ENCODE measurements at places on chromosomes 6 and 20.
A peak's percentile ranks its signal among the peaks of the same experiment; 100 is the strongest.

DNA sequence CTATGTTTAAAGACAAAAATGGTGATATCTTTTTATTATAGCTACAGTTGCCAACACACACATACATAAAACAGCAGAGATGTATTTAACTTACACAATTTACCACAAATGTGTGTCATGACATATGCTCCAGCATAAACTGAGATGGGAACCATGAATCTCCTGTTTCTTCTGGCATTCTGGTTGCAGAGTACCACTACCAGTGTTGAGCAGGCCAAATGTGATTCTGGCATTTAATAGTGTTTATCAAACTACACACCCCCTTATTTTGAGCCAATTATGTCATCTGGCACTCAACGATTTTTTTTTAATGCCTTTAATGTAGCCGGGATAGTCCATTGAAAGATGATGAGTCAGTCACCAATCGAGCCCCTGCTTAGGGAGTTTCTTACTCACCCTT, 59.0 kb upstream of the TPD52L1 start:
- H3K4me1 ChIP-seq = peaks cover 11% of the 10 kb centered on the region
- H3K27me3 ChIP-seq = no peaks in the 10 kb centered on the region
- no peak for DNase-seq
- H3K36me3 ChIP-seq = no peaks in the 10 kb centered on the region
- H3K4me3 ChIP-seq = no peak overlapping the region

- no peak overlapping the region for H3K27ac ChIP-seq
Measured at GRCh38 chr6:41557335-41557734, 11.2 kb downstream of the FOXP4 start.

GRCh38 chr6:20180935-20181334, 31.3 kb downstream of the MBOAT1 start:
- H3K4me3 ChIP-seq = no peak overlapping the region
- H3K36me3 ChIP-seq = no peaks in the 10 kb centered on the region
- H3K27ac ChIP-seq = peak overlapping the region; percentile 58

GRCh38 chr6:130216620-130217019, 6.1 kb downstream of the SAMD3 start:
- H3K27me3 ChIP-seq = no peaks in the 10 kb centered on the region
- no peak for DNase-seq
- no peak overlapping the region for H3K4me3 ChIP-seq

GRCh38 chr20:15656124-15656523, 917.1 kb downstream of the KIF16B start:
- no peak overlapping the region for H3K27ac ChIP-seq
- DNase-seq = no peak
- no peaks in the 10 kb centered on the region for H3K36me3 ChIP-seq
- no peaks in the 10 kb centered on the region for H3K4me1 ChIP-seq
- H3K27me3 ChIP-seq = no peaks in the 10 kb centered on the region

DNA sequence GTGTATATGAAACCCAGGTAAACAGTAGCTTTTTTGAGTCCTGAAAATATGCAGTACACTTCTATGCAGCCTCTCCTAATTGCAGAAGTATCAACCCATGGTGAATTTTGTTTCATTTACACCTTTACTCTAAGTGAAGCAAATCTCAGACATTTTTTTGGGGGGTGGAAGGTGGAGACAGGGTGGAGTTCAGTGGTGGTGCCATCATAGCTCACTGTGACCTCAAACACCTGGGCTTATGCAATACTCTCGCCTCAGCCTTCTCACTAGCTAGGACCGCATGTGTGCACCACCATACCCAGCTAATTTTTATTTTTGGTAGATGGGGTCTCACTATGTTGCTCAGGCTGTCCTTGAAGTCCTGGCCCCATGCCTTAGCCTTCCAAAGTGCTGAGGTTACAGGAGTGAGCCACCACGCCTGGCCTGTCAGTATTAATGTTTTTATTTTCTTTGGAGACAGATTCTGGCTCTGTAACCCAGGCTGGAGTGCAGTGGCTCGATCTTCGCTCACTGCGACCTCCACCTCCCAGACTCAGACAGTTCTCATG, 80.3 kb downstream of the JARID2 start:
- no peak overlapping the region for H3K27ac ChIP-seq
- H3K36me3 ChIP-seq = no peaks in the 10 kb centered on the region
- no peaks in the 10 kb centered on the region for H3K27me3 ChIP-seq
- H3K4me3 ChIP-seq = no peak overlapping the region

- H3K4me3 ChIP-seq = no peak overlapping the region
- H3K36me3 ChIP-seq = peaks cover 36% of the 10 kb centered on the region
- no peaks in the 10 kb centered on the region for H3K27me3 ChIP-seq
- peak overlapping the region; percentile 88 for H3K27ac ChIP-seq
- DNase-seq = no peak
Measured at GRCh38 chr6:11214084-11214833, 18.2 kb downstream of the NEDD9 start.

GRCh38 chr6:8948733-8949132, 513.4 kb upstream of the SLC35B3 start:
- no peaks in the 10 kb centered on the region for H3K4me1 ChIP-seq
- DNase-seq = no peak
- H3K36me3 ChIP-seq = no peaks in the 10 kb centered on the region
- H3K27ac ChIP-seq = no peak overlapping the region

- H3K4me1 ChIP-seq = peaks cover 29% of the 10 kb centered on the region
- peak overlapping the region; percentile 42 for H3K4me3 ChIP-seq
- H3K27me3 ChIP-seq = peaks cover 66% of the 10 kb centered on the region
- no peaks in the 10 kb centered on the region for H3K36me3 ChIP-seq
- no peak for DNase-seq
Measured at GRCh38 chr6:127120023-127120786, 1.7 kb downstream of the RSPO3 start.

DNA sequence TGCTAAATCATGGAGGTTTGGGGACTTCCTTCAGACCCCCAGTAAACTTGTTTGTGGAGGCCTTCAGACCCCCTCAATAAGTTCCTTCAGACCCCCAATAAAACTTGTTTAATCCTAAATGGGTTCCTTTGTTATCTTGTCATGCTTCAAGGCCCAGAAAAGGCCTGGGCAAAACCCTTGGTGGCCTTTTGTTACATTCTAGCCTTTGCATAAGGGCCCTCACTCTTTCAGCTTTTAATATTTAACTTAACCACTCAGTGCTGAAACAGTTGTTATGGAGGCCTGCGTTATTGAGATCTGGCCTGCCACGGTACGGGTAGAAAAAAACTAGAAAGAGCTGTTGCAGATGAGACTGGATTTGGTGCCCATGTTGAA, 4.3 kb upstream of the DYNLRB1 start:
- H3K36me3 ChIP-seq = no peaks in the 10 kb centered on the region
- H3K4me1 ChIP-seq = peaks cover 11% of the 10 kb centered on the region
- H3K4me3 ChIP-seq = no peak overlapping the region

- H3K4me1 ChIP-seq = peaks cover 21% of the 10 kb centered on the region
- H3K27me3 ChIP-seq = no peaks in the 10 kb centered on the region
- H3K36me3 ChIP-seq = peaks cover 97% of the 10 kb centered on the region
- DNase-seq = no peak
- no peak overlapping the region for H3K27ac ChIP-seq
- no peak overlapping the region for H3K4me3 ChIP-seq
Measured at GRCh38 chr6:24865161-24865560, 66.4 kb upstream of the ARMH2 start.

DNA sequence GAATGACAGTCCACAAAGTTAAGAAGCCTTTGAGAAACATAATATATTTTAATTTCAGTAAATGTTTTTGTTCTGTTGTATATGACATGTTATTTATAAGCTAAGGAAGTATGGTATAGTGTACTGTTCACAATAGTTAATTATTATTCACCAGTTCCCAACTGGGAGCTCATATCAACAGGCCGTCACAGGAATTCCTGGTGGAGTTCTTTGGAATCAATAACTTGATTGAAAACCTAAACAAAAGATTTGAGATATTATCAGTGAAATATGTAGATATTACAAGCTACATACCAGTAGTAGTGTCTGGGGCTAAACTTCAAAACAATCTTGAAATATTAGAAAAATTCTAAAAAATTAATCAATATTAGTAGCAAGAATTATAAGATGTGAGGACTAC, 60.3 kb downstream of the NOX3 start:
- no peak for DNase-seq
- H3K27me3 ChIP-seq = no peaks in the 10 kb centered on the region
- no peak overlapping the region for H3K27ac ChIP-seq
- no peaks in the 10 kb centered on the region for H3K4me1 ChIP-seq

DNA sequence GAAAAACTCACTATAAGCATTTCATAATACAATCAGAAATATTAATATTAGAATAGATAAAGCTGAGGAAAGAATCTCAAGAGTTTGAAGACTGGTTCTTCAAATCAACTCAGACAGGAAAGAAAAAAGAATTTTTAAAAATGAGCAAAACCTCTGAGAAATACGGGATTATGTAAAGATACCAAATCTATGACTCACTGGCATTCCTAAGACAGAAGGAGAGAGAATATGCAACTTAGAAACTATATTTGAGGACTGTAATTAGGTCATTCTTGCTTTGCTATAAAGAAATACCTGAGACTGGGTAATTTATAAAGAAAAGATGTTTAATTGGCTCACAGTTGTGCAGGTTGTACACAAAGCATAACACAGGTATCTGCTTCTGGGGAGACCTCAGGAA, 665.1 kb downstream of the RNF144B start:
- no peak overlapping the region for H3K4me3 ChIP-seq
- H3K4me1 ChIP-seq = no peaks in the 10 kb centered on the region

DNA sequence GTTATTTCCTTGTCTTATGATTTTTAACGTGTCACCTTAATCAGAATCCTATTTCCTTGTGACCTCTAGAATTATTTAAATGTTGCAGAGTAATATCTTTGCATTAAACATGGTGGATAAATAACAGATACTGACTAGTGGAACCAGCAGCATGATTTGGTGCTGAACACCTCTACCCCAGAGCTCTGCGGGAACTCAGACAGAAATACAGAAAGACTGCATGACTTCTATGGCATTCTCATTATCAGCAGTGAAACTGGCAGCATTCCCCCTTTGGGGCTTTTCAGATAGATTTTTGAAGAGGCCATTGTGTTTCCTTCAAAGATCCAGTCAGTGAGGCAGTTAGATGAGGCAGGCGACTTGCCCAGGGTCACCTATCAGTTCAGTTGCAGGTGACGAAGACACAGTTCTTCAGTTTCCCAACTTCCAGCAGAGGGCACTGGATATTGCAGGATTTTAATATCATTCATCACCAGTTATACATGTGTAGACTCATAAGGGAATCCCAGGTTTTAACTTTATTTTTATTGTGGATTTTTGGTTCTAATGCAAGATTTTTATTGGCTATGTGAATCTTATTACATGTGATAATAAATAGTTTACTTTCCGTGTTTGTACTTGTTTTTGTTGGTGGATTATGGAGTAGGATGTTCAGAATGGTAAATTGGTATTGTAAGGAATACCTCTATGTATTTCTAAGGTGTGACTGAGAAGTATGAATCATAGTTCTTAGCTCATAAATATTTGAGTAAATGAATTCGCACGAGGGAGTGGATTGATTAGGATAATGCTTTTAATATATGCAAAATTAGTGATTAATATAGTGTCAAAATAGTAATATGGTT, 81.3 kb downstream of the AFDN start:
- H3K4me1 ChIP-seq = peaks cover 14% of the 10 kb centered on the region
- no peak for DNase-seq
- no peak overlapping the region for H3K27ac ChIP-seq
- H3K4me3 ChIP-seq = no peak overlapping the region
- H3K36me3 ChIP-seq = peaks cover 8% of the 10 kb centered on the region

GRCh38 chr20:63016514-63017075, 9.8 kb upstream of the BHLHE23 start:
- no peaks in the 10 kb centered on the region for H3K27me3 ChIP-seq
- H3K36me3 ChIP-seq = no peaks in the 10 kb centered on the region
- H3K4me1 ChIP-seq = no peaks in the 10 kb centered on the region
- DNase-seq = peak; percentile 4

GRCh38 chr20:45924391-45925261, 9.9 kb upstream of the PCIF1 start:
- H3K27me3 ChIP-seq = no peaks in the 10 kb centered on the region
- H3K4me1 ChIP-seq = peaks cover 45% of the 10 kb centered on the region
- no peaks in the 10 kb centered on the region for H3K36me3 ChIP-seq

GRCh38 chr6:98839781-98840361, 5.5 kb downstream of the POU3F2 start:
- no peak overlapping the region for H3K4me3 ChIP-seq
- peaks cover 99% of the 10 kb centered on the region for H3K27me3 ChIP-seq
- DNase-seq = no peak
- H3K4me1 ChIP-seq = peaks cover 27% of the 10 kb centered on the region
- H3K36me3 ChIP-seq = no peaks in the 10 kb centered on the region
- no peak overlapping the region for H3K27ac ChIP-seq

GRCh38 chr6:39951716-39952115, 17.5 kb upstream of the MOCS1 start:
- no peaks in the 10 kb centered on the region for H3K27me3 ChIP-seq
- no peak for DNase-seq

DNA sequence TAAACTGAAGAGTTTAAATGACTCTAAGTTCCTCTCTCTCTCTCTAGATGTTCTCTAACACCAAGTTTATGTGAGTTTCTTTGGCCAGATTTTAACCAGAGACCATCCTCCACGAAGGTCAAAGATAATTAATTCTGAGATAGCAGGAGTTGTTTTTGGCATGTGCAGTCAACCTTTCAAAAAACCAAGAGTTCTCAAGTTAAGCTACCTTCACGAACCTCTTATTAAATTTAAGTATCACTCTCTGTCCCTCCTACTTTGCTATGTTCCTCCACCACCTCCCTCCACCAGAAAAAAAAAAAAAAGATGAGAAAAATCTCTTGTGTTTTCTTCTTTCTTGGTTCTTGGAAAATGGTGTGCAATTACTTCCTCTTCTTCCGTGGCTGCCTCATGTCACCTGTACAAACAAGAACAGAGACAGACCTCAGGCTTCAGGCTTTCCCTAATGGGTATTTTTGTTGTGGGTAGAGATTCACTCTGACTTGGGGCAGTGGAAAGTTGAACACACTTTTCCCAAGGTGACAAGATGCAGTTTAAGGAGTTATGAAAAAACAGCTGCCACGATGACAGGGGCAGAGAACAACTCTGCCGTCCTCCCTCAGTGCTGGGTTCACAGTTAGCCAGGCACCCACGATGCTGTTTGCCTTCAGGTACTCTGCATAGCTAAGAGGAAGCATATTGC, 64.3 kb downstream of the ADTRP start:
- H3K4me3 ChIP-seq = no peak overlapping the region
- peaks cover 3% of the 10 kb centered on the region for H3K4me1 ChIP-seq
- no peaks in the 10 kb centered on the region for H3K27me3 ChIP-seq
- H3K27ac ChIP-seq = no peak overlapping the region

GRCh38 chr6:111091987-111092386, 4.7 kb downstream of the SLC16A10 start:
- H3K27me3 ChIP-seq = no peaks in the 10 kb centered on the region
- DNase-seq = no peak
- H3K4me3 ChIP-seq = no peak overlapping the region
- no peaks in the 10 kb centered on the region for H3K36me3 ChIP-seq
- H3K4me1 ChIP-seq = peaks cover 17% of the 10 kb centered on the region

GRCh38 chr20:53643031-53643832, 49.6 kb upstream of the ZNF217 start:
- H3K27ac ChIP-seq = peak overlapping the region; percentile 92
- no peaks in the 10 kb centered on the region for H3K27me3 ChIP-seq
- no peak for DNase-seq
- no peaks in the 10 kb centered on the region for H3K36me3 ChIP-seq

- no peak overlapping the region for H3K27ac ChIP-seq
- peaks cover 20% of the 10 kb centered on the region for H3K4me1 ChIP-seq
- no peaks in the 10 kb centered on the region for H3K27me3 ChIP-seq
- H3K4me3 ChIP-seq = no peak overlapping the region
Measured at GRCh38 chr6:167472880-167473279, 148.0 kb downstream of the TTLL2 start.

- no peaks in the 10 kb centered on the region for H3K27me3 ChIP-seq
- H3K4me3 ChIP-seq = no peak overlapping the region
- DNase-seq = peak; percentile 19
- no peaks in the 10 kb centered on the region for H3K4me1 ChIP-seq
- no peak overlapping the region for H3K27ac ChIP-seq
Measured at GRCh38 chr20:19633985-19634384, 124.1 kb upstream of the RIN2 start.
